Karpas-422 (cell line): ENCODE measurements at places on chromosomes 3 and 15. TPM values are rescaled to one million over a fixed set of nuclear protein-coding genes. Genes with fewer than 3 reads are reported as not detected.

DNA sequence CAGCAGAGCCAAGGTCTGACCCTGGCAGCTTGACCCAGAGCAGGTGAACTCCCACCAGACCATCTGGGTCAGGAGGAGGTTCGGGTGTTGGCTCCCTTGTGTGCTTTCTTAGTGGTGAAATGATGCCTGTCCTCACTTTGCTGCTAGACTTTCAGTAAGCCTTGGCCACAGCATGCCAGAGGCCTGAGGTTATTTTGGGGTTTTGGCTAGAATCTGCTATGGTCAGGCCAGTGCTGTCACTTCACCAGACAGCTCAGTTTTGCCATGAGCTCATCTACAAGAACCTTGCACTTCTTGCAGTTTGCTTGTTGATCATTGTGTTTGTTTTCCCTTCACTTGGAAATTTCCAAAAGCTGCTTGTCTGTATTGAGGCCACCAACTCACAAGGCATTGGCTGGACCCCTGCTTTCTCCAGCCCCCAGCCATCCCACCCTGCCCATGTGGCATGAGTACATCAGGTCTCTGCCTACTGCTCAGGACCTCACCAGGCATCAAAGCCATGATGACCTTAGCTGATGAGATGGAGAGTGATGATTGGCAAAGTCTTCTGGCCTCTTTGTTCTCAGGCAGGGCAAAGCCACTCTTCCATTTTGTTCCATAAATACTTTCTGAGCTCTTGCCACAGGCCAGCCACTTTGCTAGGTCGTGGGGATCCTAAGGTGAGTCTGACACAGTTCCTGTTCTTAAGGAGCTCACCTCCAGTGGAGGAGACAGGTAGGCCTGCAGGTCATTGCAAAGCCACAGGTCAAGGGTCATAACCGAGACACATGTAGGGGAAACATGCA, 122.6 kb downstream of the ARNT2 start:
- DNase-seq = no peak

DNA sequence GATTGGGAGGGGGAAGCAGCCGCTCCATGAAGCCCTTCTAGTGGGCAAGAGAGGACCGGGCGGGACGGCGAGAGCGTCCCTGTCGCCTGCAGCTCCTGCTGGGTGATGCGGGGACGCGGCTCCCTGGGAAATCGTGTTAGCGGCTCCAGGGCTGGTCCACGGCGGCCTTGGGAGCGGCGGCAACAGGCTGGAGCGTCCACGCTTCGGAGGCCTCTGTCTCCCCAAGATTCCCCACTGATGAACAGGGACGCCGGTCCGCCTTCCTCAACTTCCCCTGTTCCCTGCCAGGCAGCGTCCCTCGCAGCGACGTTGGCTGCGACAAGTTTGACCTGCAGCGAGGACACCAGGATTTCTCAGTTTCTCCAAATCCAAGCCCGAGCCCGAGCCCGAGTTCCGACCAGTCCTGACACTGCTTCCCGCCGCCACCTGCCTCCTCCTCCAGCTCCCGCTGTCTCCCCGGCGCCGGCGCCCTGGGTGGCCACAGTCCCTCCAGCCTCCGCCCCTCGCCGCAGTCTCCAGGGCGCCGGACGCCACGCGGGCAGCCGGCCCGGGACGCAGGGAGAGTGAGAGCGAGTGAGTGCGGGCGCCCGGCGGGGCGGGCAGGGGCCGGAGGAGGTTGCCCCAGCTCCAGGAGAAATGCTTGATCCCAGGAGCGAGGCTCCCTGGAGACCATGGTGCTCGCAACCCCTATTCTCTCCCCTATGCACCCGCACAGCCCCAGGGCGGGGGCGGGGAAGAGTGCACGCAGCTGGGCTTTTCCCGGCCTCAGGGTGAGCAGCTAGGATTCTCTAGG, 78.1 kb upstream of the RNF7 start:
- DNase-seq = no peak

DNA sequence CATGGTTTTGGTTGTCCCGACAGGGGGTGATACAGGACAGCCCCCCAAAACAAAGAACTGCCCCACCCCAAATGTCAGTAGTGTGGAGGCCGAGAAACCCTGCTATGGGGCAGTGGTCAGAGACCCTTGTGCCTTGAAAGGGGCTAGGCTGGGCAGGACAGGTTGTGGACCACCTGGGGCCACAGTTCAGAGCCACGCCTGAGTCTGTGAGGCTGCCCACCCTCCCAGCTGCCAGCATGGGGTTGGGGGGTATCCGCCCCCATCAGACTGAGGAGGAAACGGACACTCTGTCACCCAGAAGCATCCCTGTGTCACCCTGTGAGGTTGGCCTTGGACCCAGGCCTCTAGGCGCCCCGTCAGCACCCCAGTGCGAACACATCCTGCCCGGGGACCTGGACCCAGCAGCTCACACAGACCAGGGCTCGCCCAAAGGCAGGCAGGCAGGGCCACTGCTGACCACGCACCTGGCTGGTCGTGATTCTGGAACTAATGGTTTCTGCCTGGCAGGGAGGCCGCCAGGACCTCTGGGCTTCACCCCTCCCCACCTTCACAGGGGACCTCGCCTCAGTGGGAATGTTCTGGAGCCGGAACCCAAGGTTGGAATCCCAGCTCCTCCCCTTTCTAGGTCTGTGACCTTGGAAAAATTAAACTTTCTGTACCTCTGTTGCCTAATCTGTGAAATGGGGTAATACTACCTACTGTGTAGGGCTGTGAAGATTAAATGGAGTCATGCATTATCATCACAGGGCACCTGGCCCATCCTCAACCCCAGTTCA, 1.4 kb downstream of the SLC41A3 start:
- no peak for DNase-seq

GRCh38 chr15:78691851-78692421, 50.9 kb upstream of the CHRNB4 start:
- DNase-seq = no peak

GRCh38 chr3:2510591-2511145, 412.0 kb downstream of the CNTN4 start:
- DNase-seq = no peak

- no peak for DNase-seq
Observed at GRCh38 chr3:151011427-151011826, 38.9 kb upstream of the CLRN1 start.

DNA sequence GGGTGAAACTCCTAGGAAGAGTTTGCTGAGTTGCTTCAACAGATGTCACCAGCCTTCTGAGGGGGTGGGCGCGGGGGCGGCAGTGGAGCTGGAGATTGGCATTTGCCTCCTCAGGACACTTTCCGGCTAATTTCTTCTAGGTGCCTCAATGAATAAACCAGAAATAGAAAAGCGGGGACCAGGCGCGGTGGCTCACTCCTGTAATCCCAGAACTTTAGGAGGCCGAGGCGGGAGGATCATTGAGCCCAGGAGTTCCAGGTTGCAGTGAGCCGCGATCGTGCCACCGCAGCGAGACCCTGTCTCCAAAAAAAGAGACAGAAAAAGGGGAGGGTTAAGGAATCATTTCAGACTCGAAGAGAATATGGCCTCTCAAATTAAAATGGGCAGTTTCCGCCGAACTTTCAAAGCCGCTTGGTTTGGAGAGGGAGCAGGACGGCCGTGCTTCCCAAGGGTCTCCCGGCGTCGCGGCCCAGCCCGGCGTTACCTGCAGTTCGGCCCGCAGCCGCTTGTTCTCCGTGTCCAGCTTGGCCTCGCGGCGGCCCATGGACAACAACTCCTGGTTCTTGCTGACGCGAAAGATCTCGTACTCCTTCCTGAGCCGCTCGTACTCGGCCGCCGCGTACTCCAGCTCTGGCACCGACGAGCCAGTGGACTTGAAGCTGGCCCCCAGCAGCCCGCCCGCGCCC, 587 bp downstream of the NPHP3 start:
- DNase-seq = no peak

The C3orf20 gene
- not detected in 2 replicates for total RNA-seq

- no peak for DNase-seq
Observed at GRCh38 chr3:138947495-138948121, 591 bp downstream of the FOXL2NB start.

- no peak for DNase-seq
Observed at GRCh38 chr3:117531078-117531767, 821.6 kb downstream of the TUSC7 start.

The TMEM207 gene
- total RNA-seq = not detected in 2 replicates
